ENCODE measurements at places on chromosomes 2 and 18.

DNA sequence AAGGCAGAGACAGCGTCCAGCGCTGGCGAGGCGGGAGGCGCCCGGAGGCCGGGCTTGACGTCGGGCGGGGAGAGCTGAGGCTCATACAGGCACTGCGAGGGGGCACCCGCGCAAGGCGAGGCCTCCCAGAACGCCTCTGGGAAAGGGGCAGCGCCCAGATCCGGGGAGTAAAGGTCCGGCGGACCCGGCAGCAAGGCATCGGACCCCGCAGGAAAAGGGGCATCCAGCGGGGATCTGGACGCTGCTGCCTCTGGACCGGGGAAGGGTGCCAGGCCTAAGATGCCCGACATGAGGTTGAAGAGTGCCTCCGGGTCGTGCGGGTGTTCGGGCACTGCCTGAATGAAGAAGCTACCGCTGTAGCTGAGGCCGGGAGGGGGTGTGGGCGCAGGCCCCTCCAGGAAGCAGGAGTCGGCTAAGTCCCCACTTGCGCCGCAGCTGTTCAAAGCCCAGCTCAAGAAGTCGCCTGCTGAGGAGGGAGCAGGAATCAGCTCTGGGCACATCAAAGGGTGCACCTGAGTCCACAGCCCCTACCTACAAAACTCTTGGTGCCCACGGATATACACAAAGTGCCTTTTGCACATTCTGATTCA is 937 bp downstream of the EGR4 start:
- no peak for DNase-seq

GRCh38 chr2:211835695-211836094 is 702.9 kb downstream of the ERBB4 start:
- no peak for DNase-seq

- no peak for DNase-seq
These were observed 19.5 kb downstream of the B3GNT7 start for GRCh38 chr2:231415029-231415428.

- DNase-seq = no peak
These were observed 336.7 kb upstream of the KCNH7 start for GRCh38 chr2:163175294-163175693.

DNA sequence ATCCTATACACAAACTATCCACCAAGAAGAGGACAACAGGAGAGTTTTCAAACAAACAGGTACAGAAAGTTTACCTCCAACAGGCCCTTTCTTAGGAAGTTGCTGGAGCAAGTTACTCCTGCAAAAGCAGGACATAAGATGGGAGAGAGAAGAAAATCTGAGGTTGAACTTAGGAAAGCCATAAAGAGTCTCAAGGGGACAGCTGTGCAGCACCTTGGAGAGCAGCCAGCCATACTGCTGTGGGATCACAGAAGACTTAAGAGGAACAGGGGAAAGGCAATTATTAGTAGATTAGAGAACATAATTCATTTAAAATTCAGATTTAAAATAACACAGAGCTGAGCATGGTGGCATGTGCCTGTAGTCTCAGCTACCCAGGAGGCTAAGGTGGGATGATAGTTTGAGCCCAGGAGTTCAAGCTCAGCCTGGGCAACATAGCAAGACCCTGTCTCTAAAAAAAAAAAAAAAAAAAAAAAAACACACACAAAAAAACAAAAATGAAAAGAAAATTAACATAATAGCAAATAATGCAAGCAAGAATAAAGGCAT is 148.1 kb upstream of the SIX3 start:
- DNase-seq = no peak

DNA sequence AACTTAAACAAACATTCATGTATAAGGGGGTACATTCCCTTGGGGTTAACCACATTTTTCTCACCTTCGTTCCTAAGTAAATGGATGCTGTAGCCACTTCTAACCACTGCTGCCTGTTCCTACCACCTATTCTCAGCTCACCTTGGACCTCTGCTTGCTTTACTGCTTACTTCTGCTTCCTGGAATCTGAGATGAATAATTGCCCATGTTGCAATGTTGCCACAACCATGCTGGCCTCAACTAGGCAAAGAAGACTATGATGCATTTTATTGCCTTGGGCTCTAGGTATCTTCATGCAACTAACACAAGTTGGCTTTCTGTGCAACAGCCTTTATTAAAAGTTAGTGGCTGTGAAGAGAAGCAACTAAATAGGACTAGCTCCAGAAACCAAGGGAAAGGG is 106.3 kb upstream of the TCF4 start:
- DNase-seq = no peak

- DNase-seq = no peak
These were observed 133.4 kb downstream of the PDE11A start for GRCh38 chr2:177939211-177939610.

DNA sequence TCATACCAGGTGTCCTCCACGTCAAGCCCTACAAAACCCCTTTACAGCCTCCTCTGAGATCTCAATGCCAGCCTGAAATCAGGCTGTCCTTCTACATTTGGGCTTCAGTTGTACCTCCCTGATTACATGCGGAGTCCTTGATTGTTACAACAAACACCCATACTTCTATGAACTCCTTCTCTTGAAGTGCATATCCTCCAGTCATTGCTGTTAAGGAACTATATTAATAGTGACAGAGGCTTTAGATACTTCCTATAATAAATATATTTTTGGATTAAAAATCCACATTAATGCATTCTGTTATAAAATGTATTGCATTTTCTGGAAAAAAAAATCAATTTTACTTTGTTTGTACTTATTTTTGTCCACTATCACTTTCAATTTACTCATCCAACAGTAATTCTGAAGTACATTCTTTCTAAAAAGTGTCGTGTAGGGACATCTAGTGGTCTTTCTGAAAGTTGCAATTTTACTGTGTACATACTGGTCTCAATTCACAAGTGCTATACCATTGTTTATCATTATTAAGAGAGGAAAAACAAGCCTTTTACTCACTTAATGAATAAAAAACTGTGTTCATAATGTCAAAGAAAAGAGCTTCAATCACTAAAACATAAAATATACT is 316.4 kb downstream of the DSEL start:
- no peak for DNase-seq

GRCh38 chr2:196166876-196167275 is 4.5 kb downstream of the STK17B start:
- no peak for DNase-seq

- no peak for DNase-seq
These were observed 22.6 kb downstream of the ZNF236 start for GRCh38 chr18:76844742-76845477.

- no peak for DNase-seq
These were observed 81.4 kb upstream of the GCFC2 start for GRCh38 chr2:75792146-75792545.

Measured in stimulated activated CD8-positive, alpha-beta memory T cell treated with anti-CD3 and anti-CD28 coated beads, Interleukin-4, amount 100 ng/mL, for 1 hour (primary cell).